ENCODE measurements at places on chromosomes 2 and 18.

GRCh38 chr2:210022824-210023223 lies 20.4 kb downstream of the RPE start:
- DNase-seq = no peak

DNA sequence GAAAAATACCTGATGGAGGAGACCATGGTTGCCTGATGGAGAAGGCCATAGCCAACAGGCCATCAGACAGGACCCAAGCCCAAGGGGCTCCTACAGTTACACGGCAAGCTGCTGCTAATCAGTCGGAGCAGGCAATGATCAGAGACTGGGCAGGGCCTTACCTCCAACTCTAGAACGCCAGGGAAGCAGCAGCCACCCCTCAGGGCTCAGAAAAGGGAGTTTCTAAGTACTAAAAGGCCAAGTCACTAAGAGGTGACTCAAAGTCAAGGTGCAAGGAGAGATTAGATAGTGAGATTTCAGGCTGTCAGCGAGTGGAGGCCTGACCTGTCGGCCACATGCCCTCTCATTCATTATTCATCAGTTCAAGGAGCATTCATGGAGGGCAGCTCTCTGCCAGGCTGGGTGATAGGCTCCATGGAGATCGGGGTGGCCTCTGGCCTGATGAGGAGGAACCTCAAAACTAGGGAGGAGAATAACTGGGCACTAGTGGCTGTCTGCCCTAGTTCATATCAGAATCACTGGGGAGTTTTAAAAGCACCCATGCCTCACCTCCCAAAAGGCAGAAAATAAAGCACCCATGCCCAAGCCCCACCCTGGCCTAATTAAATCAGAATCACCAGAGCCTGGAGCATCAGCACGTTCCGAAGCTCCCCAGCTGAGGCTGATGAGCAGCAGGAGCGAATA lies 3.6 kb downstream of the VIL1 start:
- DNase-seq = no peak

DNA sequence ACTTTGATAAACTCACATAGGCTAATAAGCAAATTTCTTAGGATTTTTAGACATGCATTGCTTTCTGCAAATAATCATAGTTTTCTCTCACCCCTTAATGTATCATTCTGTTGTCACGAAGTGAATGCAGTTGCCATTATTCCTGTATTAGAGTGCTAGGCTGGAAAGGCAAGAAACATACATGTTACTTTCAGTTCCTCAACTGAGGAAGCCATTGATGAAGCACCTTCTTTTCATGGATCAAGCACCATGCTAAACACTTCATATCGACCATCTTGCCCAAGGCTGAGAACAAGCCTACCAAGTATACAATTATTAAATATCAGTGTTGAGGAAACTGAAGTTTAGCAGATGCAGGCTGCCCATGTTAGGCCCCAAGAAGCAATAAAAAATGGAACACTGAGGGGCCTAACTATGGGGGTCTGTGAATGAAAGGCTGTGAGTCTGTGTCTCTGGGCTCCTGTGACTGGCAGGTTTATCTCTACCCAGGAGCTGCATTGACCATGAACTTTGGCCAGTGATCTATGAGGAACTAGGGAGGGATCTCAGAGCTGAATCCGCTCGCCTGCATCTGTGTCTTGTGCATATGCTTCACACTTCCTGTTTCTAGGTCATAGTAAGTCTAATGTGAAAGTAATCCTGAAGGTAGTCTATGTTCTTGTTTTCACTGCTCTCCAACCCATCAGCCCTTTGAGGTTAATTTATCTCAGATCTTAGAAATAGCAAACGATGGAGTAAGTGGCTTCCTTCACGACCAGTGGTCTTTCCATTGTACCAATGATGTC lies 16.0 kb upstream of the TSPYL6 start:
- no peak for DNase-seq

DNA sequence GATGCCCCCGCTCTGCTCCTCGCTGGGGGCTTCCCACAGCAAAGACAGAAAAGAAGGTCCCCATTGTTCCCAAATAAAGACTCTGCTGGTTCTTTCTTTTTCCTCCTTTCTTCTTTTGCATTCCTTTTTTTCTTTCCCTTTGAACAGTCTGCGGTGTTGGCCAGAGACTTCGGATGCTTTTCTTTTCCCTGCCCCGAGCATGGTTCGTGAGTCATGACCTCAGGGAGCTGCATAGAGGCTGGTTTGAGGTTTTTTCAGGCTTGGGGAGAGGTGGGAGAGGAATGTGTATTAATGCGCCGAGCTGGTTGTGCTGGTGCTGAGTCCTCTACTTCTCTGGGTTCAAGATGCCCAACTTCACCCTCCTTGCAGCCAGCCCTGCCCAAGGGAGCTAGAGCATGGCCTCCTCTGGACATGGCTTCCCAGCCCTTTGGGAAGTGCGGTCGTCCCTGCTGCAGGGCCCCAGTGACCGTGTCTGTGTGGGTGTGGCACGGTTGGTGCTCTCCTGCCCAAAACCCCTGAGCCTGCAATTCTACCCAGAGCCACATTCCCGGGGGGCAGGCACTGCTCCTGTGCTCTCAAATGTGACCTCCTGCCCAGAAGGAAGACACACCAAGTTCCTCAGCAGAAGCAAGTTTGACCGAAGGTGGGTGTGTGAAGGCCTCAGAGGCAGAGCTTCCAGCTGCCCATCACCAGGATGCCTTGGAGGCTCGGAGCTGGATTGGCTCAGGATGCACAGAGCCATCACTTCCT lies 9.0 kb upstream of the ARHGEF4 start:
- peak; percentile 71 for DNase-seq

DNA sequence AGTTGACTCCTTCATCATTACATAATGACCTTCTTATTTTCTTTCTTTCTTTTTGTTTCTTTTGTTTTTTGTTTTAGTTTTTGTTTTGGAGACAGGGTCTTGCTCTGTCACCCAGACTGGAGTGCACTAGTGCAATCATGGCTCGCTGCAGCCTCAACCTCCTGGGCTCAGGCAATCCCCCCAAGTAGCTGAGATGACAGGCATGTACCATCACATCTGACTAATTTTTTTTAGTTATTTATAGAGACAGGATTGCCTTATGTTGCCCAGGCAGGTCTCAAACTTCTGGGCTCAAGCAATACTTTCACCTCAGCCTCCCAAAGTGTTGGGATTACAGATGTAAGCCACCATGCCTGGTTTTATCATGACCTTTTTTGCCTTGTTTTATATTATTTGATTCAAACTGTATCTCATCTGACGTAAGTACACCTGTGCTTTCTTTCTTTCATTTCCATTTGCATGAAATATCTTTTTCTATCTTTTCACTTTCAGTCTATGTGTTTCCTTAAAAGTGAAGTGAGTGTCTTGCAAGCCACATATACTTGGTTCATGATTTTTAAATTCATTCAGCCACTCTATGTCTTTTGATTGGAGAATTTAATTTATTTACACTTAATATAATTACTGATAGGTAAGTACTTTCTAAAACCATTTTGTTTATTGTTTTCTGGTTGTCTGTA lies 39.1 kb downstream of the SP100 start:
- DNase-seq = no peak

DNA sequence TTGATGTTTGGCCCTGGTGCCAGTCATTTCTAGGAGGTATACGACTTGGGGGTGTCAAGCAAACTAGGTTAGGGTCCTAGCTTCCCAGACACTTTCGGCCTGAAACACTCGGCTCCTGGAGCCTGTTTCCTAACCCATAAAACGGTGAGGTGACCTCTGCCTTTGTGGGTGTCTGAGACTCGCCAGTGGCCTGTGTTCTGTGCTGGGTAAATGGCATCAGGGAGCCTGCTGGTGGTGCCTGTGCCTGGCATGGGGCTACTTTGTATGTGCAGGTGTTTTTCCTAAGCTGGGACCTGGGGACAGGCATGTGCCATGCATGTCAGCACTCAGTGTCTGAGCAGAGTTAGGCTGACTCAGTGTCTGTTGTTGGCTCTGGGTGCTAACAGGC lies 139.2 kb downstream of the GLI2 start:
- DNase-seq = no peak

DNA sequence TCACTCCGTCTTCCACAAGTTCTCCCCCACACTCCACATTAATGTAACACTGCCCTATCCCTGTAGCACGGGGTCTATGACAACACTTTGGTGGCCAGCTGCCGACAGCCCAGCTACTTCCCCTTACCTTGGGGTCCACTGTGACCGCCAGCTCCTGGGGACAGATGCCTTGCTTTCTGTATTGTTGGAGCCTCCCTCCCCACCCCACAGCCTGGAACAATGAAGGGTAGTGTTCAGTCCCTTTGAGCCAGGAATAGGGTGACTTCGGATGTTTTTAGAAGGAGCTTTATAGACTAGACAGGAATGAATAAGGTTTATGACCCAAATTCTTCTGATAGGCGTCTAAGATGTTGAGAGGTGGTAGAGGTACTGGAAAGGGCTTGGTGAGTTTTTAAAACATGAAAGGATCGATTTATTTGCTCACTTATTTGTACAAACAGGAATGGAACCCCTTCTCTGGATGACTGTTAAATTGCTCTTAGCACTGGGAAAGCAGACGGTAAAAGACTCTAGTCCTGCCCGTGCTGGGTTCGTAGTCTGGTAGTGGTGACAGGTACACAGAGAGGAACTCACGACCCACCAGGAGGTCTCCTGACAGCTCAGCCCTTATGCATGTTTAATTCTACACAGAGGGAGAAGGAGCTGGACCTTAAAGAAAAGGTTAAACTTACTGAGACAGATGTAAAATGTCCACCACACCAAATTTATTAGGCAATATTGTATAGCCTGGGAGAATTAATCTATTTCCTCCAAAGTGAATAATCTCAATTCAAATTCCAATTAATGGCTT lies 90.9 kb downstream of the MYCN start:
- DNase-seq = no peak

DNA sequence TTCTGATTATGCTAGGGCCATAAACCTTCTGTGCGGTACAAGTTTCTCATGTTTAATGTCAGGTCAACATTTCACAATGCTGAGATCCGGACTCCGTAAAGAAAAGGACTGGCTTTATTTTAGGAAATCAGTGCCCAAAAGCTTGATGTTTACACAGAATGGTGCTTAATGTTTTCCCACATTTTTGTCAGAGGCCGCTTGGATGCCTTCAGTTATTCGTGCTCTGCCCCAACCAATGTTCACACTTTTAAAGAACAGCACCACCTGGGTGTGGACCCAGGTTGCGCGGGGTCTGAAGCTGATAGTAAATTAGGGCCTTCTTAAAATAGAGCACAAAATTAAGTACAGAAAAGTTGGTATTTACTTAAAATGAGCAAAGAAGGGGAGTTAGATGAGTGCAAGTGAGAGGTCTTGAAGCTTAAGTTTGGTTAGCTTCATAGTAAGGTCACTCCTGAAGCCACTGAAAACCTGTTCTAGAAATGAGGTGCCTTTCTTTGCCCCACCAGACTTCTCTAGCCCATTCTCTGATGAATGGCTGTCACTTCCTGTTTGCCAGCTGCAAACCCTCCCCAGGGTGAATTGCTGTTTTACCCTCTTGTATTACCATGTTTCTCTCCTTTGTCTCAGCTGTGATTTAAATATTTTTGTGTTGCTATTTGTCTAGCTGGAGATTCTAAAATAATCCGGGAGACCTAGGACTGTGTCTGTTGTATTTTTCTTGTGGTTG lies 20.5 kb downstream of the SLC3A1 start:
- no peak for DNase-seq

- DNase-seq = no peak
Observed at GRCh38 chr2:37634914-37635503, 36.4 kb downstream of the CDC42EP3 start.

DNA sequence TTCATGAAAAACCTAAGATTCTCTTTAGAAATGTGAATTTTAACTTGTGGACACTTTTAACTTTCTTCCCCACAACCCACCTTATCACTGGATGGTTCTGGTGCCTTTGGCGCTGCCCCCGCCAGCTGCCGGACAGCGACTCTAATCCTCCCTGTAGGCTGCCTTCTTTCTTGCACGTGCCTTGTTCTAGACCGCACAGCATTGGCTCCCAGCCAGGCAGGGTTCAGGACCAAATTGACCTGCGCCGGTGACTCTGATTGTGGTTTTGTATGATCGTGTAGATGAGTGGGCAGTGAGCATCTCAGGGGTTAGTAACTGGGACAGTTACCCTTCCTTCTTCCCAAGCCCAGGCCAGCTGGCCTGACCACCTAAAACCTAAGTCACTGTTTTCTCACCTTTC lies 106.8 kb downstream of the ASAP2 start:
- DNase-seq = no peak

GRCh38 chr2:174682578-174683391 lies 81.5 kb downstream of the CHRNA1 start:
- DNase-seq = peak; percentile 76

GRCh38 chr2:3683748-3684454 lies 19.5 kb upstream of the DCDC2C start:
- no peak for DNase-seq

- peak; percentile 21 for DNase-seq
Observed at GRCh38 chr2:240957656-240958365, 40.6 kb upstream of the SNED1 start.

DNA sequence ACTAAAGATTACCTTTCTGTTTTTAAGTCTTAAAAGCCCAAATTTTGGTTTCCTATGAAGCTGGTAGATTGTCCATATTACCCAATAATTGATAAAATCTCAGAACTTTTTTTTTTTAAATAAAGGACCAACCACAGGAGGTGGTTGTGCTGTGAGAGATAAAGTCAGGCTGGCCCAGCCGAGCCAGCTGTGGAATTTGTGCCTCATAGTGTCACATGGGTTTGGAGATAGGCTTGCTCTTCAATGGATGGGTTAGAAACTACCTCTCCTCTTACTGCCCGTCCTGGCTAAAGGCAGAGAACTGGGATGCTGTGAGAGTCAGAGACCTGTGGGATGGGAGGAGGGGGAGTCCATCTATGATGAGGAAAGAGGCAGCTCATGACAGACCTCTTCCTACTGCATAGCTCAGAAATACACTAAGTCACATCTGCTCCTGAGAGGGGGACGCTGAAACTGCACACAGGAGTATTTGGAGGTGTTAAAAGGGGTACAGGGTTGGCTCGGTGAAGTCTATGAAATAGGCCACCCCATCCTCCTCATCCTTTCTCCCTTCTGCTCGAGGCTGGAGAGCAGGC lies 99.7 kb upstream of the MGAT4A start:
- DNase-seq = no peak

GRCh38 chr2:107111623-107112022 lies 225.7 kb upstream of the ST6GAL2 start:
- DNase-seq = no peak

GRCh38 chr2:109001201-109001600 lies 12.2 kb upstream of the EDAR start:
- DNase-seq = no peak

- DNase-seq = no peak
Observed at GRCh38 chr2:102271844-102272243, 39.5 kb upstream of the IL1RL1 start.

- no peak for DNase-seq
Observed at GRCh38 chr18:4750393-4751346, 295.6 kb upstream of the DLGAP1 start.

- no peak for DNase-seq
Observed at GRCh38 chr2:105641389-105641811, 103.3 kb upstream of the NCK2 start.

DNA sequence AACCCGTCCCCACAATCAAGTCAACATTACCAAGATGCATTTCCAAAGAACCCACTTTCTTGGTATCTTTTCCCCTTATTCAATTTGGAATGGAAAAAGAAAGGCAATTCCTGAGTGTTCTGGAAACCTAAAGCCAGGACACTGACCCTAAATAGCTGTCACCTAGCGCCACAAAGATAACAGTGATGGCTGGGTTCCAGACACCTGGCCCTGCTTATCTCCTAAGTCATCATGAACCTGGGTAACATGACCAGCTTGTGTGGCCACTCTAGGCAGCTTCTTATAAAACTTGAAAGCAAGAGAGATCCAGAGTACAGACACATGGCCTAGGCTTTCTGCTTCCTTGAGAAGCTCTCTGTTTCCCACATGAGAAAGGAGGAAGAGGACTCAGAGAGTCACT lies 95.4 kb downstream of the BOD1L2 start:
- no peak for DNase-seq
